ENCODE measurements at places on chromosomes 2 and 18.

GRCh38 chr2:29054430-29054829 lies 19.9 kb downstream of the PCARE start:
- no peaks in the 10 kb centered on the region for H3K4me1 ChIP-seq
- H3K27ac ChIP-seq = no peak overlapping the region
- DNase-seq = no peak
- H3K36me3 ChIP-seq = no peaks in the 10 kb centered on the region

- no peaks in the 10 kb centered on the region for H3K4me1 ChIP-seq
- no peak overlapping the region for H3K4me3 ChIP-seq
- H3K27ac ChIP-seq = no peak overlapping the region
- H3K27me3 ChIP-seq = no peaks in the 10 kb centered on the region
Observed at GRCh38 chr2:175984846-175985245, 17.2 kb downstream of the LNPK start.

DNA sequence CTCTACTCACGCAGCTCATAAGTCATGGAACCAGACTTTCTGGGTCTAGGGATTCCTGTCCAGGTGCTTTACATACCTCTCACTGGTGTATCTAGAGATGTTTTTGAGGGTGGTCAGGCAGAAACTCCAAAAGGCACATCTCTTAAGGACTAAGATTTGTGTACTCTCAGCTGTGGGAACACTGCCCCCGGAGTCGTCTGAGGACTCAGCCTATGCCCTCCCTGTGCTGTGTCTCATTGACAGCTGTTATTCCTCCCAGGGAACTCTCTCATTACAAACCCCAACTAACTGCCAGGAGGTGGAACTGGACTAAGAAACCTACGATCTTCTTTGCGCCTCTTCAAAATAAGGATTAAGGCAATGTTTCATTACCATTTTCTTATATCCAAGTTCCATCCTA lies 293.9 kb upstream of the DLGAP1 start:
- no peaks in the 10 kb centered on the region for H3K4me1 ChIP-seq
- no peak for DNase-seq
- H3K4me3 ChIP-seq = no peak overlapping the region
- no peaks in the 10 kb centered on the region for H3K27me3 ChIP-seq

DNA sequence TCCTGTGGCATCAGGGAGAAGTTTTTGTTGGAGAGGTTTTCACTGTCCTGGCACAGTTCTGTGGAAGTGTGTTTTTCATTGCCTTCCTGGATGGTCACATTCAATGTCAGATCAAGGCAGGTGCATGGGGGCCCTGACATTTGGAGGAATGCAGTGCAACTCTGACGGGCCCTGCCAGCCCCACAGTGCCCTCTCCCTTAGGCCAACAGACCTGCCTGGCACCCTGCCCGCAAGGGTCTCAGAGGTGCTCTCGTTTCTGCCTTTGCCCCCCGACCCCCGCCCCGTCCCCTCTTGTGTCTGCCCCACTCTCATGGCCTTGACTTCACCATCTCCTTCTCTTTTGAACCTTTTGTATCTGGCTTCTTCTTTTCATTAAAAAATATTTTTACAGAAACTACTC lies 257.2 kb upstream of the HDAC4 start:
- no peak overlapping the region for H3K27ac ChIP-seq
- H3K4me1 ChIP-seq = peaks cover 3% of the 10 kb centered on the region

DNA sequence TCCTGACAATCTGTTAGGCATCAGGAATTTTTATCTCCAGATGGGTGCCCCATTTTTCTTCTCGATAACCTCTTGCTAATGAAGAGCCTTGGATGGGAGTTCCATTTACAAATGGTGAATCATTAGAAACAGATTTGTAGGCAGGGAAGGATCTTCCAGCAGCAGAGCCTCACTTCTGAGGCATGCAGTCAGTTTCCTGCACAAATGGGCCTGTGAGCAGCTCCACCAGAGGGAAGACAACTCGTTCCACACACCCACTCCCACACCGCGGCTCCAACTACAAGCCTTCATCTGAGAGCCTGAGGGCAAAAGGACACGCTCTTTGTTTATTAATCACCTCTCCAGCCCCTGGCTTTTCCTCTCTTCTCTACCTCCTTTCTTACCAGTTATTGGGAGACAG lies 108.5 kb downstream of the CTAGE1 start:
- H3K4me3 ChIP-seq = no peak overlapping the region
- H3K4me1 ChIP-seq = no peaks in the 10 kb centered on the region
- H3K27me3 ChIP-seq = no peaks in the 10 kb centered on the region
- H3K27ac ChIP-seq = no peak overlapping the region
- H3K36me3 ChIP-seq = no peaks in the 10 kb centered on the region
- no peak for DNase-seq

DNA sequence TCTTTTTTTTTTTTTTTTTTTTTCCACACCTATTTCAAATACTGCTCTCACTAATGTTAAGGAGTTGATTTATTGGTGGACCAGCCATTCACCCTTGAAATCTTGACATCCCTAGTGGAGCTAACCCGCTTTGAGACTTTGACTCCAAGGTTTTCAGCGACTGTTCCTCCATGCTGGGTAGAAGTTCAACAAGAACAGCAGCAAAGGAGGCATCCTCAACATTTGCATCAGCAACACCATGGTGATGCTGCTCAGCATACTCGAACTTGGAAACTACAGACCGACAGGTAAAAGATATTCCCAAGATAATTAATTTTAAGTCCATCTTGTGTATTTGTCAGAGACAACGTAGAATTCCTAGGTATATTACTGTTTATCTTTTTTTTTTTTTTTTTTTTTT lies 74.0 kb downstream of the BIRC6 start:
- no peak overlapping the region for H3K27ac ChIP-seq
- H3K27me3 ChIP-seq = no peaks in the 10 kb centered on the region
- peaks cover 3% of the 10 kb centered on the region for H3K4me1 ChIP-seq
- no peak overlapping the region for H3K4me3 ChIP-seq
- H3K36me3 ChIP-seq = peaks cover 18% of the 10 kb centered on the region

DNA sequence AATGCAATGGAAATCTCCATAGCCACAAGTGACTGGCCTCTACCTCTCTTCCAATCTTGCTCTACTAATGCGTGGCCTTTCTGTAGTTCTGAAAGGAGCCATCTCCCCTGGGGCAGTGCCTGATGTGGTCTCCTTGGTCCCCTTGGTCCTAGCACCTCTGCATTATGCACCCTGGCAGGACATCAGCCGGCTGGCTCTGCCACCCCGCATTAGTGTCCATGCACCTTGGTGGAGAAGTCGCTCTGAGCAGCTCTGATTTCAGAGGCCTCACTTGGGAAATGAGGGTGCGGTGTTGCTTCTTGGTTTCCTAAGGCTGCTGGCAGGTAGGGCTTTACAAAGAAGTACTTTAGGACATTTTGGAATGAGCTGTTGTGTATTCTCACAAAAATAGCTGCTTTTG lies 317.9 kb downstream of the GBX2 start:
- H3K36me3 ChIP-seq = no peaks in the 10 kb centered on the region
- no peaks in the 10 kb centered on the region for H3K4me1 ChIP-seq
- no peaks in the 10 kb centered on the region for H3K27me3 ChIP-seq
- DNase-seq = no peak
- no peak overlapping the region for H3K27ac ChIP-seq

DNA sequence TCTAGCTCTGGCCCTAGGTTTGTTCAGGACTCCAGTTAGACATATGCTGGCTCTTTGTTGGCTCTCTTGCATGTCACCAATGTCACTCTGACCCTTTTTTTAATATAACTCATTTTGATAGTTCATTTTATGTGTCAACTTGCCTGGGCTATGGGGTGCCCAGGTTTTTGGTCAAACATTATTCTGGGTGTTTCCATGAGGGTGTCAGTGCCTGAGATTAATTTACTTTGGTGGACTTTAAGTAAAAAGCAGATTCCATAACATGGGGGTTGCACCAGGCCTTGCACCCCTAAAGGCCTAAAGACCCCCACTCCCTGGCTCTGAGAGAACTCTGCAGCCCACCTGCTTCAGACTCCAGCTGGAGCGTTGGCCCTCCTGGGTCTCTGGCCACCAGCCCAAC lies 48.1 kb upstream of the SNTG2 start:
- no peak overlapping the region for H3K27ac ChIP-seq
- no peaks in the 10 kb centered on the region for H3K36me3 ChIP-seq
- DNase-seq = no peak
- no peaks in the 10 kb centered on the region for H3K27me3 ChIP-seq
- H3K4me3 ChIP-seq = no peak overlapping the region

- H3K27ac ChIP-seq = no peak overlapping the region
- no peak for DNase-seq
- no peak overlapping the region for H3K4me3 ChIP-seq
- H3K27me3 ChIP-seq = no peaks in the 10 kb centered on the region
- no peaks in the 10 kb centered on the region for H3K4me1 ChIP-seq
- H3K36me3 ChIP-seq = no peaks in the 10 kb centered on the region
Observed at GRCh38 chr2:199994371-199994770, 39.0 kb downstream of the MAIP1 start.

Measured in CD8-positive, alpha-beta memory T cell (primary cell).